ENCODE measurements at places on chromosomes 12 and 14.

DNA sequence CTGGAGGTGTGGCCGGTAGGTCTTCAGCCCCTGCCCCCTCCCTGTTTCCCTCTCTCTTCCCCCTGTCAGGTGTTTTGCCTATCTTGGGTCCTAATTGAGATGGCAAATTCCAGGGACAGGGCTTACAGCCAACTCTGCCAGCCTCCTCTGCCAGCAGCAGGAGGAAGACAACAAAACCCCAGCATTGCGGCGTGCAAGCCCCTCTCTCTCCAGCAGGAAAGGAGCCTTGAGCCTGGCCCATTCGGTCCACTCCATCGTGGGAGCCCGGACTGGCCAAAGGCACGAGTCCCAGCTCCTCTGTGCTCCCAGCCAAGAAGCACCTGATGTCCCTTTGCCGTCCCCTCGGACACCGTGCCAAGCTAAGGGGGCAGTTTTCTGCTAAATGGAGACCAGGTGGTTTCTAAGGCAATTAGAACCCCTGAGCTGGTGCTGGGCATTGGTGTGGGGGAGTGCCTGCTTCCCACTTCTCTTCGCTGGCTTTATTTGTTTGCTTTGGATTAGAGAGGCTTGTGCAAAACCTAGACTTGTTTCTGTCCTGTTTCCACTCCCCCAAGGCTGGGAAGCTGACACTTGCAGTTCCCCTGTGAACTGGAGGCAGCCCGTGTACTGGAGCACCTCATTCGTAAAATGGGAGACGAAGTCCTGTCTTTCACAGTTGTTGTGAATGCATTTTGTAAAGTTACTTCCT, 57.1 kb upstream of the LHX5 start:
- DNase-seq: no peak

DNA sequence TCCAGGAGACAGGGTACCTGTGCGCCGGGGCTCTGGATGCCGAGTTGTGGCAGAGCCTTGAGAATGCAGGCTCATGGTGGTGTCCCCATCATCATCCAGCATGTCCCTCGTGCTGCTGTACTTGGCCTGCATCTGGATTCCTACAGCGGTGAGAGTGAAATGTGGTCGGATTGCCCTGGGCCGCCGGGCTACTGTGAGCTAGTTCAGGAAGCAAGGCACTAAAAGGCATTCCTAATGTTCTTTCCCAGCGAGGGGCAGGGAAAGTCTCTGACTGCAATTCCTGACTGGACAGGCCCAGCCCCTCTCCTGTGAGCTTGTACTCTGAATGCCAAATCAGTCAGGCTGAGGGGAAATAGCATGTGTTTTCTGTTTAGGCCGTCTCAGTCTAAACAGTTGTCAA, at the start of gene CLEC1A:
CLEC1A (minus strand) TSS at position 195 of the 400 bp plus-strand sequence; CDS start at position 132, 63 bp downstream.
- no peak for DNase-seq

DNA sequence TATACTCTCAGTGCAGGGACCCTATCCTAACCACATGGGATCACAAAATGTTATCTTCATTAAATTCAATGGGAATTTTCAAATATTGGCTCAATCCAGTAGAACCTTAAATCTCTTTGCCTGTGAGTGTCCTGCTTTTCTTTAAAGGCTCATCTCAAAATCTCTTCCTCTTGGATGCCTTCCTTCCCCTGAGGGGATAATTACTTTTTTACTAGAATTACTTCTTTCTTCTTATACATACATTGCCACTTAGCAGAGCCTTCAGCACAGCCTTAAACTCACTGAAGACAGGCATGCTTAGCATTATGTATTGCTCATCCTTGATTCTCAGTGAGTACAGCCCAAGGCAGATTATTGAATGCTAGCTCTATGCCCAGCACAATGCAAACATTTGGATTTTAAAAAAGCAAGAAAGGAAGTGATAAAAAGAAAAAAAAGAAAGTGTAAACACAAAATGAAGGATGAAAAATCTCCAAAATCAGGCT, 1918.0 kb upstream of the FLRT2 start:
- no peak for DNase-seq

DNA sequence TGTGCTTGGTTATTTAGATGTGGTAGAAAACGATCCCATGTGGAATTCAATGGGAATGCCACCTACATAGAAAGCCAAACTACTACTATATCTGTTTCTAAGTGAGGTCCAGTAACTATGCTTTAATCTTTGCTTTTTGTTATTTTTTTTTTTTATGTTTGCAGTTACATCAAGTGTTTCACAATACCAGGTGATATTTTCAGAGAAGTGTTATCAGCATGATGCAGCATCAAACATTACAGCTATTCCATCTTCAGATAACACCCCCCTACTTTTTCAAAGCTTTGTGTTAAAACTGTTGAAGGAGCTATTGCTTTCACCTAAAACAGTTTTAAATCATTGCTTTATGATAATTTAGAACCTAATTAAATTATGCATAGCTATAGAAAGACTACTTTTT, 163.8 kb upstream of the SLC16A7 start:
- DNase-seq: no peak

Data from left forelimb (tissue), 1 donor.